Activated CD4-positive, alpha-beta T cell treated with anti-CD3 and anti-CD28 coated beads, Interleukin-2, amount 50 U/mL, for 48 hours (primary cell): ENCODE measurements at places on chromosomes 2 and 18.

- DNase-seq = no peak
Measured at GRCh38 chr2:217878915-217879590, 123.7 kb downstream of the TNS1 start.

DNA sequence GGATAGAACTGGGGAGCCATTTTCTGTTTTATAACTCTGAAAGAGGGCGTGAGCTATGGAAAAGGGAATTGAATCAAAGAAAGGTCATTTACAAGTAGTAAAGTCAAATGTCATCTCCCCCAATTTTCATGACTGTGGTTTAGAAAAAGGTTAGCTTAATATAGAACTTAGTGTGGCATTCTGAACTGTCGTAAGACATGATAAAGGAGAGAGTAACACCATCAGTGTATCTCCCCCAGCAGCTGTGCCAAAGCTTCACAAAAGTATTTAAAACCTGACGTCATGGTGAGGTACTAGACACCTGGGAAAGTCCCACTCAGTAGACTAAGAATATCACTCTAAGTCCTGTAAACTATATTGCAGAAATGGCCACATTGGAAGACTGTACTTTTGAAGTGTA lies 5.8 kb upstream of the IKZF2 start:
- DNase-seq = no peak

DNA sequence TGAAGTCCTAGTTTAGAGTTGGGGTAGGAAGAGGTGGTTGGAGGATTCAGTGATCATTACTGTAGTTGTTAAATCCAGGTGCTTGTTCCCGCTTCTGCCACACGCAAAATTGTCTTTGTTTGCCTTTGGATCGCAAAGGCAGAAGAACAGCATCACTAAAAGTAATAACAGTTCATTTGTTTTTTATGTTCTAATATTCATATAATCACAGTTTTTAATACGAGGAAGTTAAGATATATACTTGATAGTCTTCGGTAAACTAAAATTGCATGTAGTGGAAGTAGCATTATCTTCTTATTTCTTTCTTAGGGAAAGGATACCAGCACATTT lies 365 bp downstream of the NDUFB3 start:
- no peak for DNase-seq

- DNase-seq = no peak
Measured at GRCh38 chr2:39094717-39095363, 26.0 kb downstream of the SOS1 start.

DNA sequence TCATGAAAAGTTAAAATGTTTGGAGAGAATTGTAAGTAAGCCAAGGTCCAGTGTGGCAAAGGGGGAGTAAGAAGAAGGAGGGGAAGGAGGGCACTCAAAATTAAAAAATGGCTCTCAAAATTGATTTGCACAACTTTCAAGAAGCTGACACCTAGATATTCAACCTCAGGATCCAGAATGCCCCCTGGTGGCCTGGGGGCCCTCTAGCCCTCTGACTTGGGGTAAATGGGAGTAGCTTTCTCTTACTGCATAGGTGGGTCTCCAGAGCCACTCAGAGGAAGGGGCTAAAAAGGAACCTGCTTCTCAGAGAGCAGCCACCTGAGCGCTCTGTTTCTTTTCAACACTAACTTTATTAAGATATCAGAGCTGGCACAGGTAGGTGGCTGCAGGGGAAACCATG lies 968.5 kb downstream of the BCL11A start:
- peak; percentile 8 for DNase-seq

GRCh38 chr2:33421820-33422219 lies 54.6 kb upstream of the RASGRP3 start:
- no peak for DNase-seq

GRCh38 chr2:42764901-42765300 lies 966 bp upstream of the OXER1 start:
- DNase-seq = no peak

- peak; percentile 54 for DNase-seq
Measured at GRCh38 chr2:234368861-234369261, 128.0 kb downstream of the ARL4C start.

GRCh38 chr2:46123013-46123412 lies 174.2 kb upstream of the EPAS1 start:
- DNase-seq = no peak

GRCh38 chr2:227827143-227827542 lies 13.5 kb downstream of the CCL20 start:
- no peak for DNase-seq

GRCh38 chr2:232628466-232629128 lies 4.8 kb upstream of the EFHD1 start:
- no peak for DNase-seq

DNA sequence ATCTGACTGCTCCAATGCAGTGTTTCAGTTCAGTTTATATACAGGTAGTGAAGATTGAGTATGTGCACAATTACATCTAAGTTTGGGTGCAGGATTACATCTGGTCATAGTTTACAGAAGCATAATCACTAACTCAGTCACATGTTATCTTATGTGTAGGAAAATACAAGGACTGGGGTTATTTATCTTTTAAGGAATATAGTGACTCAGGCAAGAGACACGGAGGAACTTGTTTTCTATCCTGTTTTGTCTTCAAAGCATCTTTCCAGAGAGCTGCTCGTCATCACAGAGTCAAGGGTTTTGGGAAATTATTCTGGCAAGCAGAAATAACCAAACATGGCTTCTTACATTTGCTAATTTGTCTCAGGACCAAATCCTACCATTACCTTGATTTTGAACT lies 1371.5 kb upstream of the TMEFF2 start:
- DNase-seq = no peak

DNA sequence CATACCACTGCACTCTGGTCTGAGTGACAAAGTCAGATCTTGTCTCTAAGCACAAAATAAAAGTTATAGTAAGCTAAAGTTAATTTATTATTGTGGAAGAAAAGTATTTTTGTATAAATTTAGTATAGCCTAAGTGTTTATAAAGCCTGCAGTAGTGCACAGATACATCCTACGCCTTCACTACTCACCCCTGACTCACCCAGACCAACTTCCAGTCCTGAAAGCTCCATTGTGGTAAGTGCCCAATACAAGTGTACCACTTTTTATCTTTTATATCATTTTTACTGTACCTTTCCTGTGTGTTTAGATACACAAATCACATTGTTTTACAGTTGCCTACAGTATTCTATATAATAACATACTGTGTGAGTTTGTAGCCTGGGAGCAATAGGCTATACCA lies 57.5 kb downstream of the UBE2E3 start:
- no peak for DNase-seq

DNA sequence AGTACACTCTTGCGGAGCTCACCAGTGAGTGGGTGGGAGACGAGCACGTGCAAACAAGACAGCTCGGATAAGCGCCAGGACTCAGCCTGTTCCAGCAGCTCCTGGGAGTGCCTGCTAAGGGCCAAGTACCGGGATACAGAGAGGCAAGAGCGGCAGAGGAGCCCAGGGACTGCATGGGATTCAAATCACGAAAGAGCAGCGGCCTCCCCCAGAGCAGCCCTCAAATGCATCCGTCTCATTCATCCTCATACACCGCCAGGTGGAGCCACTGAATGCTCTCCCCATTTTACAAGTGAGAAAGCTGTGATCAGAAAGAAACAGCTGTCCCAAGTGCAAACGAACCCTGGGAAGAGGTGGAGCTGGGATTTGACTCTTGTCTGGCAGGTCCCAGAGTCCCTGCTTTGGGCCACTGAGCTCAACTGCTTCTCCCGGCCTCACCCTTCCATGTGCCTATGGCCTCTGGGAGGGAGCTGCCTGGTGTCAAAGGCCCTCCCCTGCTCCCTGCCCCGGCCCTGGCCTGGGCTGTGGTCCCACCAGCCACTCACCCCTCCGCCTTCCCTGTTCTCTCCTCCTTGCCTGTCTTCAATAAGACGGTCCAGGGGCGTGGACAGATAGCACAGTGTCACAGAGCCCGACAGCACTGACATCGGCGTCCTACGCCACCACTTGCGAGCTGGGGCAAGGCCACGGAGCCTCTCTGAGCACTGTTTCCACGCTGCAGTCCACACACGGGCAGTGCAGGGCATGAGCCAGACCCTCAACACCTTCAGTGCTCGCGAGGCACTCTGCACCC lies 72.8 kb upstream of the TAF1B start:
- DNase-seq = peak; percentile 61
